Hematopoietic multipotent progenitor cell treated with erythropoietin and hydrocortisone succinate and interleukin-3 and kit ligand, for 17 days (in vitro differentiated cells): ENCODE measurements at places on chromosomes 3 and 15.

DNA sequence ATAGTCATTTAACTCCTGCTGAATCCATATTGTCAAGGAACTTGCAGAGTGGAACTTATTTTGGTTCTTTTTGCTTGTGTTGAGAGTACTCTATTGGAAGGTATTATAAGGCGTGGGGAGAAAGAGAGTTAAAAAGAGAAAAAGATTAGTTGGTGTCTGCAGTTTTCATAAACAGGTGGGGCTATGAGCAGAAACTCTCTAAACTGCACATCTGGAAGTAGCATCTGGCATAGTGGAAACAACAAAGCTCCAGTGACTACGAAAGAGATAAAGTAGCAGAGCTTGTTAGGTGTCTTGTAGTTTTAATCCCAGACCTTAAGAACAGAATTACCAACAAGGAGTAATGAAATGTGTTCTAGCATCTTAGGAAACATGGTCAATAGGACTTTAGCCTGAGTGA lies 148.8 kb upstream of the SGO1 start:
- DNase-seq = no peak

GRCh38 chr15:80932513-80932815 lies 57.2 kb downstream of the MESD start:
- DNase-seq = no peak

GRCh38 chr15:69929905-69930630 lies 167.6 kb downstream of the TLE3 start:
- no peak for DNase-seq

DNA sequence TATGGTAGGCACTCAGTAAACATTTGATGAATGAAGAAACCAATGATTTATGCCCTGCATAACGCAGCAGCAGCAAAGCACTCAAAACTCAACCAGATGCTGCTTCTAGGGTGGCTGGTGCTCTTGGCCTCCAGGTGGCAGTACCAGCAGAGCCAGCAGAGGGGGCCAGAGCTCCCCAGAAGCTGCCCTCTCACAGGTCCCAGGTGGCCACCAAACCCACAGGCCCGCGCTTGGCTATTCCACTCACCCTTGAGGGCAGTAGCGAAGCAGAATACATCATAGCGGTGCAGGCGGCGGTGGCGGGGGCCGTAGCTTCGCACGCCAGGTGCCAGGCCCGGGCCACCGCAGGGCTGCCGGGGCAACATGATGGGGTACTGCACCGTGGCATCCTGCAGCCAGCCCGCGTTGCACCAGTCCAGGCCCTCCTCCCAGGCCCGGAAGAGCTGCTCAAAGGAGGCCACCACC lies 16.6 kb downstream of the HAPLN3 start:
- no peak for DNase-seq

DNA sequence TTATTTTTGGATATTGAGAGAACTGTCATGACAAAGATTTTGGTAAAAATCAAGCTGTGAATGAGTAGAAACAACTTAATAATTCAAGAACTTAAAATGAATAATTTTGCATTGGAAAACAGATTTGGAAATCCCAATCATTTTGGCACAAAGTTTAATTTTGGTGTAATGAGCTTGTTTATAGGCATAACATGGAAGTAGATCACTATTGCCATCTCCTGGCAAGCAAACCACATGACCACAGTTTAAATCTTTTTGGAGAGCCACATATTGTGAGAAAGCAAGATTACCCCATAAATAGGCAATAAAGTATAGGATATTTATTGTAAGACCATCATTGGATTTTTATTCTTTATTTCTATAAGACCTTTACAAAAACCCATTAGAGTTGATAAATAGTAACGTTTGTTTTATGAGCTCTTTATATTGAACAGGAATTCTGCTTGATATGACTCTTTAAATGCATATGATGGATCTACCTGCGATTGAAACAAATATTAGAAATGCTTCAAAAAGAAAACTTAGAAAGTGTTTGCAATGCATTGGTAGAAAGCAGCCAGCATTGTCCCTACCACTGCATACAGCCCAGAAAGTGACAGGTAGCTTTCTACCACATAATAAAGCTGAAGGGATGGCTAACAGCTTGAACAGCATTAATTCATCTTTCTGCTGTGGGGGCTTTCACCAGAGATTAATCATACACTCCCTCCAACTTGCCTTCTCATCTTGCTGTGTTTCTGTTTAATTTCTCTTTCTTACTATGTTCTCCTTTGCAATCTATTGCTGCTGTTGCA lies 766.8 kb downstream of the TBL1XR1 start:
- DNase-seq = no peak

DNA sequence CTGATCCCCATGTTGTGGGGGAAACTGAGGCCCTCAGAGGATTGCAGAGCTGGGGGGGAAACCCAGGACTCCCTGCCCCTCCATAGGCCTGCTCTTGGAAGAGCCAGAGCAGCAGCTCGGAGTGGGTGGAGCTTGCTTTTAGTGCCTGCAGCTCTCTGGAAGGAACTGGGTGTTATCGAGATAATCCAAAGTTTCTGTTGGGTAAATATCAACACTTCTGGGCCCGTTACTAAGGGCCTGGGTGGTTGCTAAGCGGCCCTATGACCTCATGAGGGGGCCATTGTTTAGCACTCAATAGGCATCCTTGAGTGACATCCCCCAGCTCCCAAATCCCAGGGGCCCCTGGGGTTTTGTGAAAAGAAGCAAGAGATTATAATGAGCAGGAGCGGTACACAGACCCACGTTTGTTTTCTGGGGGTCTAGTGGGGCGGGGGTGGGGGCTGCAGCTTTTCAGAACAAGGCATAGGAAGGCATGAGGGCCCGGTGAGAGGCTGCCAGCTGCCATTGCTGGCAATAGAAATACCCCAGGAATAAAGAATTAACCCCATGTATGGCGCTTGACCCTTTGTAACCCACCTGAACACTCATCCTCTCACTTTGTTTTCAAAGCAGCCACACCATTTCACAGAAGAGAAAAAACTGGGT lies 48.3 kb upstream of the ATP2B2 start:
- DNase-seq = peak; percentile 17

- no peak for DNase-seq
These were observed 62.8 kb upstream of the IMPG2 start for GRCh38 chr3:101383156-101383575.

DNA sequence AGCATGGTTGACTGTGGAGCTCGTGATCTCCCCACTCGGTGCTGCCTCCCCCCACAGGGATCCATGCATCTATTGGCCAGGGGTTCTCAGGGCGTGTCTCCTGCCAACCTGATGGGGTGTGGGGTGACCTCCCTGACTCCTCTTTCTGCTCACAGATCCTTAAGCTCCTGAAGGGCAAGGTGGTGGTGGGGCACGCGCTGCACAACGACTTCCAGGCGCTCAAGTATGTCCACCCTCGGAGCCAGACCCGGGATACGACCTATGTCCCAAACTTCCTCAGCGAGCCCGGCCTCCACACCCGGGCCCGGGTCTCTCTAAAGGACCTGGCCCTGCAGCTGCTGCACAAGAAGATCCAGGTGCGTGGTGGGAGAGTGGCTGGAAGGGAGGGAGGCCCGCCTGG lies 7.9 kb downstream of the AEN start:
- no peak for DNase-seq

DNA sequence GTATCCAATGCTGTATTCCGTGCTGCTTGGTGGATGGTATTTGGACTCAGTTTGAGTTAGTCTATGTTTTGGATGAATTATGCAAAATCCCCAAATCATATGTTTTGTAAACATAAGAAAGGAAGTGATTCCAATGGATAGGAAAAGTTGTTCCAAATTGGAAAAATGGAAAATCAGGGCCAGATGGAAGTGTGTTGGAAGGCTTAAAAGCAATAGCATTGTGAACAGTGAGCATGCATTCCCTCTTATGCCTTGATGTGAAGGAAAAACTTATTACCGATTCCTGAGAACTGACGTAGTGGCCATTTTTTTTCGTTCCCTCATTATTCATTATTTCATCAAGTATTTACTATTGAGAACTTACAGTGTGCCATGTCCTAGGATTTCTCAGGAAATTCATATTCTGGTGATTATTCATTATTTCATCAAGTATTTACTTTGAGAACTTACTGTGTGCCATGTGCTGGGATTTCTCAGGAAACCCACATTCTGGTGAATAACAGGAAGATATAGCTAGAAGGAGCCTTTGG lies 144.1 kb upstream of the TPRG1 start:
- no peak for DNase-seq

DNA sequence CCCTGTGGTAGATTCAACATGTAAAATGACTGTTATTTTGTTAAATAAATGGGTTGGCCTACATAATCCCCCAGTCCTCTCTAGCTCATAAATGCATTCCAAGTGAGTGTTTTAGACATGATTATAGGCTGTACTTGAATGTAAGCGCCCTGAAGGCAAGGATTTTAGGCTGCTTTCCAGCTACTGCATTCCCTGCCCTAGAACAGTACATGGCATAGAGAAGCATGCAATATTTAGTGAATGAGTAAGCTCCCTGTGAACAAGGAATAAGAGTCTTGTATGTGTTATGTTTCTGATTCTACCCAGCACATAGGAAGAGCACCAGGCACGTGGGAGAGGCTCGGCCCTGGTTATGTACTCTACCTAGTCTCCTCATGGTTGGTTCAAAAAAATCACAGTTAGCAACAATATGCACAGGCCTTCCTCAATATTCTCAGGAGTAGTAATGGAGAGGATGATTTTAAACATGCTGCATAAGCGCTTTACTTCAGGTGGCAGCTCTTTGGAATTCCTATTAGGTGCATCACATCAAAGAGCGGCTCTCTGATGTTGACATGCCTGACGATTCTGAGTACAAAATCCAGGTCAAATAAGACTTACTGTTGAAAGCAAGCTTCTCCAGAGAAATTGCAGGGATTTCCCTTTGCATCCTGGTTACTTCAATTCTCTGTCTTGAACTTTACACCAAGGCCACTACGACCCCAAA lies 456.6 kb downstream of the MAGI1 start:
- no peak for DNase-seq

GRCh38 chr15:76711351-76711827 lies 193.8 kb downstream of the SCAPER start:
- no peak for DNase-seq

- DNase-seq = no peak
These were observed 89.0 kb downstream of the C3orf85 start for GRCh38 chr3:109225516-109225915.

DNA sequence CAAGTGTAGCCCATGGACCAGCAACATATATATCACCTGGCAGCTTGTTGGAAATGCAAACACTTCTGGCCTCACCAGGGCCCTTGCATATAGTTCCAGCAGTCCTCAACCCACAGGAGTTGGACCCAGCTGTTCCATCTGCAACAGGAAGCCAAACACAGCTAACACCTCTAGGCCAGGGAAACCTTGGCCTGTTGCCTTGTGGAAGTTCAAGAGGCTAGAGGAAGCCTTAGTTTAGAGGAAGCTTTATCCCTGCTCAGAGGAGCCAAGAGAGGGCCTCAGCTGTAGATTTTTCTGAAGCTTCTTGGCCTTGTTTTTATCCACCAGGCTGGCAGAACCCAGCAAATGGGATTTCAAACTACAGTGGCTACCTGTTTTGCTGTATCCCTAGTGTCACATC lies 11.4 kb downstream of the FHIT start:
- no peak for DNase-seq

DNA sequence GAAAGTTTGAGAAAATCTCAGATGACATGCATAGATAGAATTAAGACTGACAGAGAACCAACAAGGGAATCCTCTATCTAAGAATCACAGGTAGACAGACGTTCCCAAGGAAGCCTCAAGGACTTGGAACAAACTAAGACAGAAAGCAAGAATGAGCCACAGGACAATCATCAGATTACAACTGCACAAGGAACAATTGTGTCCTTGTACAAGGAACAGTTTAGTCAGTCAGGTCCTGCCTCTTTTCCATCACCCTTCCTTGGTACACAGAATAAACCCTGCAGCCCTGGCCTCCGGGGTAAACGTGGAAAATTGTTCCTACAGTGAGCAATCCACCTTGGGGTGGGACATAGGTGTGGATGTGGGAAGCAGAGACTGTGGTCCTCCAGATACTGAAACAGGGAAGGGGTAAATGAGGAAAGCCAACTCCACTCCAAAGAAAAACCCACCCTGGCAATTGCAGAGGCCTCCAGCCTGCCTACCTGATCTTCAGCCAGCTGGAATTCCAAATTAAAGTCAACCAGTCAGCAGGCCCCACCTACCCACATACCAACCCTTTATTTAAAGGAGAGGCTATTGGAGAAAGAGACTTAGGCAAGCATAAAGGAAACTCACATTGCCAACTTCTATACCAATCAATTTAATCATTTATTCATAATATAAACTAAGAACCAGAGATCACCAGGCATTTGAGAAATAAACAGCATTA lies 73.4 kb downstream of the ULK4 start:
- DNase-seq = no peak

GRCh38 chr3:43863966-43864933 lies 173.5 kb downstream of the ABHD5 start:
- DNase-seq = no peak

GRCh38 chr3:44924457-44925084 lies 50.2 kb downstream of the TGM4 start:
- no peak for DNase-seq

- no peak for DNase-seq
These were observed 59.2 kb upstream of the IGSF10 start for GRCh38 chr3:151520105-151520504.

DNA sequence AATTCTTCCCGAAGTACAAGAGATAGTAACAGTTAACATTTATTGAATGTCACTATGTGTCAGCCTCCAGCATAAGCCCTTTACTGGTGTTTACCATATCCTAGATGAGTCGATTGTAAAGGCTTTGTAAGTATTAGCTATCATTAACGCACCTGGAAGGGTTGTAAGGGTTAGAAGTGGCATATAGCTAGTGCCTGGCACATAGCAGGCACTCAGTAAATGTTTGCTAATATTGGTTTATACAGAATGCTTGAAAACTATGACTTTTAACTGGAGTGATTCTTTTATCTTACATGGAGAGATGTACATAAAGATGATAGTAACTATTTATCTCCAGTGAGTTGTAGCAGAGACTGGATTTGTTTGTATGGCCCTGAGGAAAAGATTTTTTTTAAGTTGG lies 46.3 kb upstream of the ATP11B start:
- no peak for DNase-seq

- no peak for DNase-seq
These were observed 2.5 kb downstream of the PFN2 start for GRCh38 chr3:149968216-149968615.

DNA sequence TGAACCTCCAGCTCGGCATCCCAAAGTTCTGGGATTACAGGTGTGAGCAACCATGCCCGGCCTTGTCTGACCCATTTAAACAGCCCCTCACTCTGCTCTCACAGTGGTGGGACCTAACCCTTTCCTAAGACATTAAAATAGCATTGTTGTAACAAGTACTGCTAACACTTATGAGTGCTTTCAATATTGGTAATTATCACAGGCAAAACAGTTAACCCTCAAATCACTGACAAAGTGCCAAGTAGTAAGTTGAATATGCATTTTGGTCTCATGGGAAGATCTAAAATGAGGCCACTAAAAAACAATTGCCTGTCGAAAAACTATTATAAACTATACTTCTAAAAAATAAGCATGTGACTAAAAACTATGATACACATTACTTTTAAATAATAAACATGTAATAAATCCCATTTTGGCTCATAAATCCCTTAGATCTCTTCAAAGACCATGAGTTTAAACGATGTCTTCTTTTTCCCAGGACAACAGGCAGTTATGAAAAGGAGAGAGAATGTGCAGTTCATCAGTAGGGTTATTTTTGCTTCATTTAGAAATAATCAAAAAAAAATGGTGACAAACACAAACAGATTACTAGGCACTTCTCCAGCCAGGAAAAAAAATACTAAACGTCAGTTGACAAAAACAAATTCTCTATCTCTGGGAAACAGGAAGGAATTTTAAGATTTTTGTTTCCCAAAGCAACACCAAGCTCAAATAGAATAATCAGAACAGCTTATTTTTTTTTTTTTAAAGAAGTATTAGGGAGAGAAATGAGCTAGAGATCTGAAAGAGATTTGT lies 95.4 kb downstream of the RFTN1 start:
- DNase-seq = no peak
